ENCODE measurements at places on chromosomes 7 and 10.

GRCh38 chr10:121823993-121824463 lies 103.8 kb downstream of the ATE1 start:
- DNase-seq = peak; percentile 10

GRCh38 chr7:27102581-27103442 lies at the start of gene HOXA2:
TSS of gene HOXA2 (minus strand) at chr7:27102683. CDS start at chr7:27102500, 183 bp downstream.
- no peak for DNase-seq

GRCh38 chr7:122305475-122306319 lies 1.1 kb upstream of the FEZF1 start:
- no peak for DNase-seq

DNA sequence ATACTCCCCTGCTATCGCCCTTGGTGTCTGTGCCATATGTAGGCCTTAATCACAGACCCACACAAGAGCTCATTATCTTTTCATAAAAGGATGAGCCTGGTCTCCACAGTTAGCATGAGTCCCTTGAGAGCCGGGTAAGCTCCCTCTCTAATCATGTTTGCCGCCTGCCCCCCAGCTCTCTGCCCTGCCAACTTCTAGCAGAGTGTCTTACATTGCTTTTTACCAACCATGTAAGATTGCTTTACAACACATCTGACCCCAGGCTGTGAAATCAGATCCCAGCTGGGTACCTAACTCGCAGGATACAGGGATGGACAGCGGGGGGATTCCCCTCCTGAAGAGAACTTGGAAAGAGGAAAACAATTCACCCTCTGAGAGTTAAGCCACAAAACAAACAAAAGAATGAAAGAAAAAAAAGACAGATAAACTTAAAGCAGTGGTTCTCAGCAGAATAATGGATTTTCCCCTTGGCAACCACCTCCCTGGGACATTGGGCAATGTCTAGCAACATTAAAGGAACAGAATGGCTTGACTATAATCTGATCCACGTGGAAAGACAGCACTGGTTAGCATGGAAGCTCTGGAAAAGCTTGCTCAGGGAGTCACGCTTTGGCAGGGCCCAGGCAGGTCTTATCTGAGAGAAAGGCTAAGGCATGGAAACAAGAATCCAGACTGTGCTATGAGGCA lies 39.4 kb upstream of the ATOH7 start:
- no peak for DNase-seq

GRCh38 chr10:133100186-133100585 lies 12.5 kb downstream of the ADGRA1 start:
- no peak for DNase-seq

GRCh38 chr10:129965959-129966358 lies 1.9 kb upstream of the EBF3 start:
- no peak for DNase-seq

DNA sequence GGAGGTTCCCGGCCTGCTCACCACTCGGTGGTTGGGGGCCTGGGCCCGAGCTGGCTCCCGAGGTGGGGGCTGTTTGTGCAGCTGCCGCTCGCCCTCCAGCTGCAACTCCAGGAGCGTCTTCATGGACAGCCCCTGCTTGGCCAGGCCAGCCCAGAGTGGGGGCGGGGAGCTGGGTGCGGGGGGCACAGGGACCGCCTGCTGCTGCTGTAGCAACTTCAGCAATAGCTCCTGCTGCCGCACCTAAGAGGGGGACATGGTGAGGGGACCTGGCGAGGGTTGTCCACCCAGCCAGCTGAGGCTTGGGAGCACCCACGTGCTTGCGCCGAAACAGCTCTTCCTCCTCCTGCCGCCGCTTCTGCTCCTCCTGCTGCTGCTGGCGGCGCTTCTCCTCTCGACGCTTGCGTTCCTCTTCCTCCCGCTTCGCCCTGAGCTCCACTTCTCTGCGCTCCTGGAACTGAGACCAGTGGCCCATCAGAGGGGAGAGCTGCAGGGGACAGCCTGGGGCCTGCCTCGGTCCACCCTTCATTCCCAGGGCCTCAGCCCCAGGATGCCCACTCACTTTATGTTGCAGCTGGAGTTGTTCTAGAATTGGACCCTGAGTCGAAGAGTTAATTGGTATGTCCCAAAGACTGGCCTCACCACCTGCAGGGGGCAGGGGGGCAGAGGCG lies 9.6 kb downstream of the GNB2 start:
- no peak for DNase-seq

DNA sequence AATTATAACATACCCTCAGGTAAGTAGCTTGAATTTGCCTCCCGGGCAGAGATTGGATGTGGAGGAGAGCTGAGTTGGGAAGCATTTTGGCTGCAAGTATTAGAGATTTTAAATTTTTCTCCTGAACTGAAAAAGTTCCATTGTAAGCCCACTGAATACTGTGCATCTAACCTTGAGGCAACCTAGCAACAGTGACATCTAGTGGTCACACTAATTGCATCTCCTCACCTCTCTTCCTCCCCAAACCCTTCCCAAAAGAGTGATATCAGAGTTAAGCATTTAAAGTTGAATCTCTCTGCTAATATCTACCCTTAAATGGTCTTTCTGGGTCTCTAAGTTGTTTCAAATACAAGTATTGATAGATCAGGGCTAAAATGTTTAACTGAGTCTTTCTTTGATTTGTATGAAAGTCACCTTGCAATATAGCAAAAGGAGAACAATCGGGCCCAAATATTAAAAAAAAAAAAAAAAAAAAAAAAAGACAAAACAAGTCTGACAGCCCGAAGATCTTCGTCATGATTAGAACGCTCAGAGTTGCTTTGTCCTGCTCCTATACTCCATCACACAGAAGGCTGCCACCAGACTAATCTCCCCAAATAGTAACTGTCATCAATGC lies 40.4 kb upstream of the DLX5 start:
- peak; percentile 83 for DNase-seq

GRCh38 chr10:113094114-113094486 lies 144.1 kb downstream of the TCF7L2 start:
- no peak for DNase-seq

GRCh38 chr10:129875993-129876726 lies 87.9 kb downstream of the EBF3 start:
- no peak for DNase-seq

- no peak for DNase-seq
Measured at GRCh38 chr7:22394739-22395138, 37.8 kb upstream of the RAPGEF5 start.

DNA sequence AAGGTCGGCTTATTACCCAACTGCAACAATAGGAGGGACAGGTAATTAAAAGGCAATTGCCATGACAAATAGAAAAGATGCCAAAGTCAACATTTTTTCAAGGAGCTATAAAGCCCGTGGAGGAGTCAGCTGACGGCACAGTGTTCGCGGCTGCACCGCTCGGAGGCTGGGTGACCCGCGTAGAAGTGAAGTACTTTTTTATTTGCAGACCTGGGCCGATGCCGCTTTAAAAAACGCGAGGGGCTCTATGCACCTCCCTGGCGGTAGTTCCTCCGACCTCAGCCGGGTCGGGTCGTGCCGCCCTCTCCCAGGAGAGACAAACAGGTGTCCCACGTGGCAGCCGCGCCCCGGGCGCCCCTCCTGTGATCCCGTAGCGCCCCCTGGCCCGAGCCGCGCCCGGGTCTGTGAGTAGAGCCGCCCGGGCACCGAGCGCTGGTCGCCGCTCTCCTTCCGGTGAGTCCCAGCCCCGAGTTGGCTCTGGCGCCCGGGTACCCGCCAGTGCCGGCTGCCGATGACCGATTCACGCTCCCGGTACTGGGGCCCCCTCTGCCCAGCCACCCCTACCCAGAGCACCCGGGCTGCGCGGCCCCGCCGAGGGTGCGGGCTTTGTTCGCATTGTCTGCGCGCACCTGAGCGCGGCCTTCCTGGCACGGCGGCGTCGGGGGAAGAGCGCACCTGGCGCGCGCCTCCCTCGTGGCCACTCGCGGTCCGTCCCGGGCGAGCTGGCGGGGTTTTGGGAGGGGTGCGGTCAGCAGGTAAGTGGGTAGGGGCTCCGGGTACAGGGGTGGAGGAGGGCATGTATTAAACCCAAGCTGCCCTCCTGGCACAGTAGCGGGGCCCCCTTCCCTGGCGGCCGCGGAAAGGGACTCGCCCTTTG lies at the start of gene VWA2:
Gene VWA2 (plus strand): TSS at position 138 of the 877 bp plus-strand sequence. CDS start 9,460 bp downstream, outside the sequence.
- no peak for DNase-seq

- no peak for DNase-seq
Measured at GRCh38 chr7:134823400-134823799, 44.0 kb downstream of the CALD1 start.

DNA sequence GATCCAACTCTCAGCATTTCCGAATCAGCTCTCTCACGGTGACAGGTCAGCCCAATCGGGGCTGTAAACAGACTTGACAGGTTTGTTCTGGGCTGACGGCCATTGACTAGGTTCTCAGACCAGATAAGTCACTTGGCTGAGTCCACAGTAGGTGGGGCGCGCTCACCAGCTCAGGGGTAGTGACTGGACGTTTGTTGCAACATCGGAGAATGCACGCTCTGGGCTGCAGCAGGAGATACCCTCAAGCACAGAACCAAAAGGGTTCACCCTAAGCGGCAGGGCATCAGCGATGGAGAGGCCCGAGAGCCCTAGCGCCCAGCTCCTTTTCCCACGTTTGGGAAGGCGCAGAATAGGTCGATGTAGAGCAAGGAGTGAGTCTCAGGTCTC lies 1.8 kb downstream of the KLLN start:
- DNase-seq = peak; percentile 74

DNA sequence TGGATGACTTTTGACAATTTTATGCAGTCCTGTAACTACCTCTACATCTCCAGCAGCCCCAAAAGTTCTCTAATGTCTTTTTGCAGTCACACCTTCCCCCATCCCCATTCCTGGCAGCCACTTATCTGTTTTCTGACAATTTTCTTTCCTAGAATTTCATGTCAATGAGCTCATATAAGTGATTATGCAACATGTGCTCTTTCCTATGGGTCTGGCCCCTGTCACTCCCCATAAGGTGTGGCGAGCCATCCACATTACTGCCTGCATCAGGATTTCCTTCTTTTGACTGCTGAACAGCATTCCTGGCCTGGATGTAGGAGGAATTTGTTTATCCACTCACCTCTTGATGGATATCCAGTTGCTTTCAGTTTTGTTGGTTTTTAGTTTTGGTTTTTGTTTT lies 146.7 kb upstream of the MGMT start:
- peak; percentile 88 for DNase-seq

DNA sequence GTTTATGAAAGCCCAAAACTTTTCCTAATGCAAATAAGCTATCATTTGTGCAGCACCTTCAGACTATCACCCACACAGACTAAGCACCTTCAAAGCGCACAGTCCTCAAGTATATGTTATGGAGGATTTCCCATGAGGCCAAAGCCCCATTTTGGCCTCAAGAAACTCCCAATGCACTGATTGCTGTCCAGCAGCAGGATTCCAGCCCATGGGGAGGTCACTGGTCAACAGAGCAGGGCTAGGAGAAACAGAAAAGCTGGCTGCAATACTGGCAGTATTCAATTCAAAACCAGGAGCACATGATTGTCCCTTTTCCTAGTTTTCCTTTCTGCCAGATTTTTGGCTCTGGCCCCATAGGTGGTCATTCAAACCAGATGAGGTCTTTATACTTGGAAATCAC lies 24.5 kb upstream of the KIAA1217 start:
- no peak for DNase-seq

- peak; percentile 19 for DNase-seq
Measured at GRCh38 chr10:5447611-5448071, 35.3 kb downstream of the NET1 start.
